ENCODE measurements at places on chromosomes 2 and 18.

GRCh38 chr2:120149406-120149805, 73.8 kb downstream of the TMEM185B start:
- no peak for DNase-seq

- no peak for DNase-seq
Observed at GRCh38 chr2:86229221-86229620, 30.0 kb downstream of the MRPL35 start.

GRCh38 chr2:158099716-158100115, 2.0 kb upstream of the UPP2 start:
- DNase-seq = no peak

DNA sequence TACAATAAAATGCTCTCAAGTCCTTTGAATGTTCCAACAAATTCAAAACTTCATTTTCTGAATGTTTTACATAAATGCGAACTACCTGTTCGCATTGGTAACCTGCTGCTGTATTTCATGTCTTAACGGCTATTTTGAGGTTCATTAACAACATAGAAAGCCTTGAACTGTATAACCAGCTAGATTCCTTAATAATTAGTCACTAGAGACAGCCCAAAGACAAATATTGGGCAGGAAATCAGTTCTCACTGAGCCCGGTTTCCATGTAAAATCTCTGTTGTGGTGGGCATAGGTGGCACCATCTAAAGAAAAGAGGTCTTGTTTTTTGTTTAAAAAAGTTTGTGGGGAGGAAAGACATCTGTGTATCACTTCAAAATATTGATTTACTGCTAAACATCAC, 29.2 kb downstream of the PDIA6 start:
- no peak for DNase-seq

GRCh38 chr2:170771421-170771937, 1.3 kb downstream of the ERICH2 start:
- DNase-seq = no peak

DNA sequence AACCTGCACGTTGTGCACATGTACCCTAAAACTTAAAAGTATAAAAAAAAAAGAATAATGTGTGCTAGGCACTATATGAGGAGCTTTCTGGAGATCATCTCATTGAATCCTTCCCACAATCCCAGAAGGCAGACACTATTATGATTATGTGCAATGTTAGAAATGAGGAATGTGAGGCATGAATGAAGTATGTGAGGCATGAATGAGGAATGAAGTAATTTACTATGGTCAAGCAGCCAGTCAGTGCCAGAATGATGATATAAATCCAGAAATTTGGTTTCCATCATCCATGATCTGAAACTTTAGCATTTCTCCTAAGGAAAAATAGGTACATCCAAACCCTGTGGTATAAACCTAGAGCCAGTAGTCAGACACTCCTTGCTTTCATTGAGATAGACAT, 42.0 kb downstream of the CCDC148 start:
- DNase-seq = no peak

DNA sequence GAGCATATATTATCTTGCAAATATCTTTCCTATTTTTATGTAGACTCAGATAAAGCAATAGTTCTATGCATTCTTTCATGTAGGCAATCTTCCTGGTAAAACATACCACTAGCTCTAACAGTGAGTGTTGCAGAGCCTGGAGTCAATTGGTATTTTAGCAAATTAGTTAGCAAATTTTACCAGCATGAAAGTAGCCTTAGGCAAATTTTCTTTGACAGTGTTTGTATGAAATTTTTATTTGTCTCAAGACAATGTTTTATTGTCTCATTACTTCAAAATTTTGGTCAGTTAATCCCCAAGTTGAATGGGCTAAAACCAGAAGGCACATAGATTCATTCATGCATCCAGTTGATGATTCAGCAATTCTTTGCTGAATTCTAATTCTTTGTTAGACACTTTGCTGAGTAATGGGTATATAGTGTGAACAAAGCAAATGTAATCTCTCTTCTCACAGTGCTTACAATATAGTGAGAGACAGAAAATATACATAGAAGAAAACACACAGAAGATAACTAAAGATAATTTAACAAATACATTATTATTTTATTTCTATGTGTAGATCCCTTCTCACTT, 27.1 kb downstream of the SLC38A11 start:
- no peak for DNase-seq

GRCh38 chr18:51229328-51229727, 31.8 kb upstream of the MEX3C start:
- no peak for DNase-seq

GRCh38 chr18:78994977-78995582, 15.5 kb downstream of the SALL3 start:
- DNase-seq = no peak

DNA sequence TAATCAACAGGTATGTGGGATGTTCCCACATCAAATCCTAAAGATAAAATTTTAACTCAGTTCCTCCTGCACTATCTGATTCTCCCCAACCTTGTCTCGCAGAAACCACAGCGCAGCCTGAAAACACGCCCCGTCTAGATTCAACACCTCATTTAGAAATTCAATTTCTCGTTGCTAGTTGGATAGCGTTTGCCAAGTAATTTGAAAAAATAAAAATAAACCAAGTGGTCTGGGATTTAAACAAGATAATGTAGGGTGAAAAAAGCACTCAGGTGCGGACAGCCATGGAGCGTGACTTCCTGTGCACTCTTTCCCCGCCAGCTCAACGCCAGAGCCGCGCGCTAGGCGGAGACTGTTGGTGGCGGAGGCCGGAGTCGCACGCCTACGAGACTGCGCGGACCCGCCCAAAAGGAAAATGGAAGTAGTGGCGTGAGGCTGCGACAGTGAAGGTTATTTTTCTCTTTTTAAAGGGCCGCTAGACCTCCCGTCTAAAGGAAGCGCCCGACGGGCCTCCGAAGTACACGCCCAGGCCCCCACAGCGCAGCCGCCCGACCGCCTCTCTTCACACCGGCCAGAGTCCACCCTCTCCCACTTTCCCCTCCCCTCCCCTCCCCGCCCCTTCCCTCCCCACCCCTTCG, 615 bp upstream of the CCNT2 start:
- DNase-seq = peak; percentile 84

DNA sequence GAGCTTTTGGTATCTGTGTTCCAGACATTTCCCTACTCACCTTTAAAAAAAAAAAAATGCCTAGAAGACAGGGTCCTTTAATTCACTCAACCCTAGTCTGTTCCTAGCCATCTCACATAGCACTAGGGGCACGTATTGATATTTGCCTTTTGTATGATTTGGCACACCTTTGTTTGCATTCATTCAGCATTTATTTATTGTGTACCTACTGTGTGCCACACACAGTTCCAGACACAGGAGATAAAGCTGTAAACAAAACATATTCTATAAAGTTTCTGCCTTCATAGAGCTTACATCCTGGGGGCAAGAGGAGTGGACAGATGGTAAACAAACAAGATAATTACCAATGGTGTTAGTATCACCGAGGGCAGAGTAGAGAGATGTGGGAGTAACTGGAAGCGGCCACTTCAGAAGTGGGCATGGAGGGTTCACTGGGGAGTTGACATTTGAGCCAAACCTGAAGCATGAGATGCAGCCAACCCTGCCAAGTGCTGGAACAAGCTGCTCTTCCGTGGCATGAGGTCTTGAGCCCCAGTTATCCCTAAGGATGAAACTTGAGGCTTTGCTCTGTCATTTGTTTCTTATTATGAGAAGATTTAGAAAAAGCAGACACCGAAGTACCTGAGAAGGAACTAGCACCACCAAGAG, 18.2 kb downstream of the MAPRE2 start:
- DNase-seq = no peak

DNA sequence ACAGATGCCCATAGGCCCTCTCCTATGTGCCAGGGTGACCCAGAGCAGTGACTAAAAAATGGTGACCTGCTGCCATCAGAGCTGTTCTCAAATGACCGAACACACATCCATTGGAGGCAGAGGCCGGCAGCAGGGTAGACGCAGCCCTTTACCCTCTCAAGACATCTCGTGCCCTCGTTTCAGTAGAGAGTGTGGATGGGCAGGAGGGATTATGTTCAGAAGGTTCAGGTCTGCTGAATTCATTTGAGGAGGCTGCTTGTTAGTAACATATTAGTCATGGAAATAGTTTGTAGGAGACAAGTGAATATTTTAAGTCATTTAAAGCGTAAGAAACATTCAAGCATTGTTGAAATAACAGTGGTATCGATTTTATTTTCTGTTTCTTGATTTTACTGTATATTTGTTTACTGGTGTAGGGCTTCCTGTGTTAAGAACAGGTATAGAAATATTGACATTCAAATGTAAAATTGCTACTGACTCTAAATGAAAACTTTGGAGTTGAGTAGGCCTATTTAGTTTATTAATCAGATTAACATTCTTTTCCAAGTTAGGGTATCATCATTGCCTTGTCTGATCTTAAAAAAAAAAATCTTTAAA, 82.6 kb downstream of the ZNF532 start:
- DNase-seq = no peak

- no peak for DNase-seq
Observed at GRCh38 chr2:190497428-190497827, 37.1 kb downstream of the NEMP2 start.

DNA sequence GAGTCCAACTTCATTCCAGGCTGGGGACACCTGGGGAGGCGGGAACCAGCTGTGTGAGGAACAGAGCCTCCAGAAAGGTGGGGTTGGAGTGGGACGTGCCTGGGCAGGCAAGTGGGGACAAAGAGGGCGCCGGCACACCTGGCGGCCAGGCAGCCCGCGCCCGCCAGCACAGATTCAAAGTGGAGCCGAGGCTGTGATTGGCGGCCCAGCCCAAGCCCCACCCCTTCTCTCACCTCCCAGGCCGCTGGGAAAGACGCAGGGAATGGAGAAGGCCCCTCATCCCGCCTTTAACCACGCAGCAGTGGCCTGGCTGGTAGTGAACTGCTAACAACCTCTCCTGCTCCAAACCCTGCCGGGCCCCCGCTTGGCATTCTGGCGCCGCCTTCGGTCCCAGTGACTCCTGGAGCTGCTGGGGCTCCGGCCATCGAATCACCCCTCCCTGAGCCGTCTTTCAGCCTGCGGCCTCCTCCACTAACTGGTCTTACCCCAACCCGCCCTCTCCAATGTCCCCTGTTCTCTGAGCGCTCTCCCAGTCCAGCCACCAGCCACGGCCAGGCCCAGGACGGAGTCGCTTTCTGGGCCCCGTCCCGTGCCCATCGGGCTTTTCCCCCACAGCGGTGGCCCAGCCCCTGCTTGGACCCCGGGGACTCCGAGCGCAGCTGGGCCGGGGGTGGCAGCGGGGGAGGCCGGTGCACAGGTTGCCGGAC, 27.9 kb upstream of the PTMA start:
- DNase-seq = no peak

DNA sequence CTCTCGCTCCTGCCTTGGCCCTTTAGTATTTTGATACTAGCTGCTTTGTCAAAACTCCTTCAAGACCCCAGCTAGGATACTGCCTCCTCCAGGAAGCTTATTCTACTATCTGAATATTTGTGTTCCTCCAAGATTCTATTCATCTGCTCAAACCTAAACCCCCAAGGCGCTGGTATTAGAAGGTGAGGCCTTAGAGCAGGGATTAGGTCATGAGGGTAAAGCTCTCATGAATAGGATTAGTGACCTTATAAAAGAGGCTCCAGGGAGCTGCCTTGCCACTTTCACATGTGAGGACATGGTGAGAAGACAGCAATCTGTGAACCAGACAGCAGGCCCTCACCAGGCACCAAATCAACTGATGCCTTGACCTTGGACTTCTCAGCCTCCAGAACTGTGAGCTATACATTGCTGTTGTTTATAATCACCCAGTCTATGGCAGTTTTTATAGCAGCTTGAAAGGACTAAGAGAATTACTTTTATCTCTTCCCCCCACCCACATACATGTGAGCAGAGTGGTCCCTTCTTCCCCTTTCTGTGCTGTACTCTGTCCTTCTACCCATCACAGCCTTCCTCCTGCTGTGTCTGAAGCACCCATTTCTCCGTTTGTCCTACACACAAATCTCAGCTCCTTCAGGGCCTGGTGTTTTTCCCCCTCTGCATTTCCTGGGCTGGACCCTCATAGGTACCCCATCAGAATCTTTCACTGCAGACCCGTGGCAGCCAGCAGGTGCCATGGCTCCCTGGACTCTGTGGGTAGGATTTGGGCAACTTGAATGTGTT, 54.5 kb downstream of the HS1BP3 start:
- DNase-seq = no peak

- DNase-seq = no peak
Observed at GRCh38 chr2:177698281-177698680, 305.7 kb downstream of the AGPS start.

DNA sequence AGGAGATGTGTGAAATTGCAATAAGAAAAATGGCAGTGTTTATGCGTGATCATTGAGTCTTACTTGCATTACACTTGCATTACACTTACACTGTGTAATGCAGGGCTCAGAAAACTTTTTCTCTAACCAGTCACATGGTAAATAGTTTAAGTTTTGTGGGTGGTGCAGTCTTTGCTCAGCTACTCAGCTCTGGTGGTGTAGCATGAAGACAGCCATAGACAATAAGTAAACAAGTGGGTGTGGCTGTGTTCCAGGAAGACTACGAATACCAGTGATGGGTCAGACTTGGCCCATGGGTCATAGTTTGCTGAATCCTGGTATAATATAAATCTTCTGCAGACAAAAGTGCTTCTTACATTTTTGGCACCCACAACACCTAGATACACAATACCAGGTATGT, 115.6 kb upstream of the CYP1B1 start:
- no peak for DNase-seq

GRCh38 chr18:60936101-60936500, 397.1 kb upstream of the CDH20 start:
- DNase-seq = no peak

- no peak for DNase-seq
Observed at GRCh38 chr2:98028931-98029717, 33.4 kb upstream of the TMEM131 start.

GRCh38 chr2:143754742-143755141, 625.5 kb downstream of the ARHGAP15 start:
- DNase-seq = no peak

DNA sequence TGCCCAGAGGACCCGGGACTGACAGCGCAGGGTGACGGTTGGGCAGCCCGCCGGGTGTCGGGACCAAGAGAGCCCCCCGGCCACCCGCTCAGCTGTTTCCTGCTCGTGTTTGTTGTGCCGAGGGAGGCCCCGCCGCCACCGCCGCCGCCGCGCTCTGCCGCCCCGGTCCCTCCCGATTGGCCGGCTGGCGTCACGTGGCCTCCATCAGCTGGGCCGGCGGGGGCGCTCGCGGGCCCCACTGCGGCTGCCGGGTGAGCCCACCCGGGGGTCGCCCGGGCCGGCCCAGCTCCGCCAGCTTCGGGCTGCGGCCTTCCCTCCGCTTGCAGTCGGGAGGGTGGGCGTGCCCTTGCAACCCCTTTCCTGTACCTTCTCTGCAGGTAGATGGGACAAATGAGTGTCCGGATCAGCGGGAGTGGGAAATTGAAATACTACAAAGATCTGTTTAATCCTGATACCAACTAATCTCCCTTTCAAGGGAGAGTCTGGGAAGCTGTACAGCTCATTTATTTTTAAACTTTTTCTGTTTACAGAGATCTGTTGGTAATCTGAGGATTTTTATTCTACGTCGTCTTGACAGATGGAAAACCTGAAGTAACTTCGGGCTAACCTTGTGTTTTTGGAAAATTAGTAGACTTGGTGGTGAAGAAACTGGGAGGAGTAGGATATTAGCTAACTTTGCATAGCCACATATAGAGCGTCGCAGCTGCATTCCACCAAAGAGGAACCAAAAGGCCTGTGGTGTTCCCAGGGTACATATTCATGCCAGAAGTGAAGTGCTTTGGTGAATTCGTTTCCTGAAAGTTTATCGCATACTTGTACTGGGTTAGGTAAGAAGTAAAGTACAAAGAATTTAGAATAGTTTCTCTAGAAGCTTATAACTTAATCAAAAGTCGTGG, 1.2 kb downstream of the YPEL5 start:
- no peak for DNase-seq
